ENCODE measurements at places on chromosomes 11 and 22.

DNA sequence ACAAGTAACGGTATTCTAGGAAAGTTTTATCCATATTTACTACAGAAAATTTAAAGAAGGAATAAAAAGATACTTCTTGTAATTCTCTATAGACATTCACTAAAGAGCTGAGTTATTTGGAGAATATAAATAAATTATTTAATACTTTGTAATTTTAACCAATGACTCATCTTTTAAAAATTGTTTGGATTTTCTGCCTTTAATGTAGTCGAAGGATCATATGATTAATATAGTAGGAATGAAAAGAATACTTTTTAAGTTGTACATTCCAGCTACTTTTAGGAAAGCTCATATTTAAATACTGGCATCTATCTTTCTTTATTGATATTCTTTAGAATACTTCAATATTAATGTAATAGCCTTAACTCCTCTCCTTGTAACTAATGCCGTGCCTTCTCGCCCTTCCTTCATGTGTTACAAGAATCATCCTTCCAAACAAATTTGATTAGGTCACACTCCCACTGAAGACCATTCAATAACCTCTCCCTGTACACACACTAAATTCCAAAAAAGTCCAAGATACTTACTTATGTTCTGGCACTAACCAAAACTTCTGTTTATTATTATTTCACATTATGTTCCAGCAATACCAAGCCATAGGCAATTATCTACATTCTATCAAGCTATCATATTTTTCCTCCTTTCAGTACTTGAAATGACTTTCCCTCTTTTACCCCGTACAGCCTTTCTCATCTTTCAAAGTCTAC is 501.9 kb downstream of the CNTN5 start:
- no peak for DNase-seq

DNA sequence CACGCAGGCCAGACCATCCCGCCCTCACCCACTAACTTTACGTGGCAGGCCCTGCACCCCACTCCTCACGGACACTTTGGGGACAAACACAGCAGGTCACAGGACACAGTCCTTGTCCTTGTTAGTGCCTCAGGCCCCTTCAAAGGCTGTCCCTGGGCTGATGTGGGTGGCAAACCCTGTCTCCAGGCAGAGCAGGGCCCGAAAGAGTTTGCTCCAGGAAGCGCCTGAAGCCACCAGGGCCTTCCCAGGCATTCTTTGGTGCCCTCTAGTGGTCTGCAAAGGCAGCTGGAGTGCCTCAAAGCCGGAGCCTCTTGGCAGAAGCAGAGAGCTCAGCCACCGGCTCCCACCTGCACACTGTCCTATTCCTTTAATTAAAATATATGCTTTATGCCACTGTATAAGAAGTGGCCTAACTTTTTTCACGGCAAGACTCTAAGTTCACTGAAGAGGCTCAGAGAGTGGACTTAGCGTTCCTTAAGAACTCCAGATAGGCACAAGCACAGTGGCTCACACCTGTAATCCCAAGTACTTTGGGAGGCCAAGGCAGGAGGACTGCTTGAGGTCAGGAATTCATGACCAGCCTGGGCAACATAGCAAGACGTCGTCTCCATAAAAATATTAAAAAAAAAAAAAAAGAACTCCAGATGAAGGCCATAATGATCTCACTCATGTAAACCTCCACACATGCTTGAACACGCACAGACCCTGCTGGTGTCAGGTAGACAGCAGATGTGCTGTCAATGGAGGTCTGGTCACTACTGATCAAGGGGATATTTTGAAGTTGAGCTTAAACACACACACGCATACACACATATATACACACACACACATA is 11.1 kb downstream of the TXN2 start:
- peak; percentile 72 for DNase-seq

DNA sequence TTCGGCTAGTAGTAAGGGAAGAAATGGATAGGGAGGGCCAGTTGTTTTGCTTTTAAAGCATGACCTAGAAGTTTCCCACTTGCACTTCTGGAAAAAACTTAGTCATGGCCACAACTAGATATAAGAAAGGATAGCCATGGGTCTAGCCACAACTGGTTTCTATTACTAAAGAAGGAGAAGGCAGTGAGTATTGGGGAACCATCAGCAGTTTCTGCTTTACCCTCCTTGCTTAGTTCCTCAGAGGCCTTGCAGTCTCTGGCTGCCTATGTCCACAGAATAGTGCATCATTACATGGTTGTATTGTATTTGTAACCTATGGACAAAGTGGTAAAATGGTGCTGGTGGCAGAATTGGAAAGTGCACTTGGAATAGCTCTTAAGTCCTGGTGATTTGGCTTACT is 35.6 kb downstream of the NXPE1 start:
- no peak for DNase-seq

DNA sequence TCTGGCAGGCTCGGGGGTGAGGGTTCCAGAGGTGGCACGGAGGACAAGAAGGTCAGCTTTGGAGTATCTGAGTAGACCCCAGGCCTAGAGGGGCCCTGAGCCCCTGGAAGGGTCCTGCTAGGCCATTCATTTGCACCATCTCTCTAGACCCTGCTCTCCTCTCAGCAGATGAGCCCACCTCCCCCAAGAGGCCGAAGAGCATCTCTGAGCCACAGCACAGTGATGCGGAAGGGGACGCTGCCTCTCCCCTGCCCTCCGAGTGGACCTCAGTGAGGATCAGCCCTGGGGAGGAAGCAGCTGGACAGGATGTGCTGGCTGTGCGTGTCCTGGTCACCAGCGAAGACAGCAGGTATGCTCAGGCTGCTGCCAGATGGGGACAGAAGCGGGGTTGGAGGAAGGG is 101.6 kb upstream of the PARVA start:
- no peak for DNase-seq

DNA sequence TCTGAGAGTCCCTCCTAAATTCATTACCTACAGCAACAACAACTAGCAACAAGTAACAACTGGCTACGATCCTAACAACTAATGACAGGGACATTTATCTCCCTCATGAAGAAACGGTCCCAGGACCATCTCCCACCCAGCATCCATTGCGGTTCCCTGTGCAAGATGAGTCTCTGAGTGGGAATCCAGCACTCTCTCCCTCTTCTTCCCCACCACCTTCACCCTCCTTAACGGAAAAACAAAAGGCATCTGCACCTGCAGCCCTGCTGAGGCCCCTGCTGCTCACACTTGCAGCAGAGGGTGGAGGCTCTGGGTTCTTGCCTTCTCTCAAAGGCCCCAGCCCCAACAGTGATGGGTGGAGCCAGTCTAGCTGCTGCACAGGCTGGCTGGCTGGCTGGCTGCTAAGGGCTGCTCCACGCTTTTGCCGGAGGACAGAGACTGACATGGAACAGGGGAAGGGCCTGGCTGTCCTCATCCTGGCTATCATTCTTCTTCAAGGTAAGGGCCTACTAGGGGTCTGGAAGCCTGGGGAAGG is at the start of gene CD3G:
CD3G (plus strand) TSS at position 364 of the 535 bp plus-strand sequence; CDS start at position 444, 80 bp downstream.
- no peak for DNase-seq

DNA sequence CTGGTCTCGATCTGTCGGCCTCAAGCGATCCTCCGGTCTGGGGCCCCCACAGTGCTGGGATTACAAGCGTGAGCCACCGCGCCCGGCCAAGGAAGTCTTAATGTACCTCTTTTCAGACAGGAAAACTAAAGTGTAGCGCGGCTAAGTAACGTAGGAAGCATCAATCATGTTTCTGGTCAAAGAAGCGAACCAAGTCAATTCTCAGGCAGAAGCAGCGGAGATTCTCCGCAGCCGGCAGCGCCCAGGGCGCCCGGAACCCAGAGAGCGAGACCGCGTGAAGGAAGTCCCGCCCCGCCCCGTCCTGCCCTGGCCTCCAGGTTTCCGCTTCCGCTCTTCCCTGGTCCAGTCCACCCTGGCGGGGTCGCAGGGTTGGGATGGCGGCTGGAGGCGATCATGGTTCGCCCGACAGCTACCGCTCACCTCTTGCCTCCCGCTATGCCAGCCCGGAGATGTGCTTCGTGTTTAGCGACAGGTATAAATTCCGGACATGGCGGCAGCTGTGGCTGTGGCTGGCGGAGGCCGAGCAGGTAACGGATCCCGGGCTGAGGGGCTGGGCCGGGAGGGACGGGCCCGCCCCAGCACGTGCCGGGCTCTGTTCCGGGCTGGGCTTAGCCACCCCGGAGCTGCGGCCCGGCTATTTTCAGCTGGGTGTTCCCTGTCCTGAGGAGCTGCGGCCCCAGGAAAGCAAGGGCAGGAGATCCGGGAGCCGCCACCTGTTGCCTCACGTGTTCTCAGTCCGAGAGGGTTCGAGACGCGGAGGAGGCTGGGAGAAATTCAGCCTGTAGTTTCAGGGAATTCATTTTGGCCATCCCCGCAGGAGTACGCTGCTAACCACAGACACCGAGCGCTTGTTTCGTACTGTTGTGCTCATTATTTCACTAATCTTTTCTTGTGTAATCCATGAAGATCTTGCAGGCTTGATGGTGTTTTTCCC is at the start of gene ADSL:
ADSL (plus strand) TSS at position 316 of the 934 bp plus-strand sequence; CDS start at position 375, 59 bp downstream.
- DNase-seq = peak; percentile 78
